T follicular helper cell (primary cell): ENCODE measurements at places on chromosomes 2 and 18.

DNA sequence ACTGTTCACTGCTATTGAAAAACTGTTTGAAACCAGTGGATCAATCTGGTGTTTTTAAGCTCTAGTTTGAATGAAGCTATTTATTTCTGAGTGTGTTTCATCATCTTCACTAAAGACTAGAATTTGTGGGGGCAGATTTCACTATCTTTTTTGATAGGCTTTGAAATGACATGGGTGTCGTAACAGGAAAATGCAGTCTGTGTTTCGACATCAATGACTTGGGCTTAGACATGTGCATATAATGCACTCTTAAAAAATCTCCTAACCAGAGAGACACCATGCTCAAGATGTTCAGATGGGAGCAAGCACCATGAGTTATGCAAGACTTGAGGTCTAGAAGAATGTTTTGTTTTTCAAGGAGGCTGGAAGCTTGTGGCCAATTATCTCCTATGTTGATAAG is 221.6 kb downstream of the GPD2 start:
- DNase-seq = no peak

DNA sequence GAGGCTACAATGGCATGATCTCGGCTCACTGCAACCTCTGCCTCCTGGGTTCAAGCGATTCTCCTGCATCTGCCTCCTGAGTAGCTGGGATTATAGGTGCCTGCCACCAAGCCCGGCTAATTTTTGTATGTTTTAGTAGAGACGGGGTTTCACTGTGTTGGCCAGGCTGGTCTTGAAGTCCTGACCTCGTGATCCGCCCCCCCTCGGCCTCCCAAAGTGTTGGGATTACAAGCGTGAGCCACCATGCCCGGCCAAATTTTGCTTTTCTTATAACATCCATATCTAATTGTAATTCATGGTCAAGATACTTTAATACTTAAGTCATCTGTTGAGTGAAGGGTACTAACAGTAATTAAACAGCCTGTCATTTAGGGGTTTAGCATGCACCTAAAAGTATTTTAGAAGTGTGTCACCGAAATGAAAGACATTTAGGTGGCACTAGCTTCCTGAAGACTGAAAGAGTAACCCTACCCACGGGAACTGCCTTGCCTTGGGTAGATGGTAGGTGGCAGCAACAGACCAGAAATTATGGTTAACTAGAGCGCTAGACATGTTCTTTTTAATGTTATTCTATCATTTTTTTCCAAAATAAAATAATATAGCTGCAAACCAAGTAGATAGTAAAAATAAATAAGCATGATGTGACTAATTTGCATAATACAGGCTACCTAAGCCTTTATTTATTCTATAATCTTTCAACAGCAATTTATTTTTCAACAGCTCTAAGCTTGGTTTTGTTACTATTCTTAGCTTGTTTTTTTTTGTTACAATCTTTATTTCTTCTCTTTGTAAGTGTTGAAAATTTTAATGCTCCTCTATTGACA is 8.6 kb upstream of the ACYP2 start:
- peak; percentile 25 for DNase-seq

- DNase-seq = no peak
Observed at GRCh38 chr2:155200753-155201152, 502.3 kb downstream of the KCNJ3 start.

DNA sequence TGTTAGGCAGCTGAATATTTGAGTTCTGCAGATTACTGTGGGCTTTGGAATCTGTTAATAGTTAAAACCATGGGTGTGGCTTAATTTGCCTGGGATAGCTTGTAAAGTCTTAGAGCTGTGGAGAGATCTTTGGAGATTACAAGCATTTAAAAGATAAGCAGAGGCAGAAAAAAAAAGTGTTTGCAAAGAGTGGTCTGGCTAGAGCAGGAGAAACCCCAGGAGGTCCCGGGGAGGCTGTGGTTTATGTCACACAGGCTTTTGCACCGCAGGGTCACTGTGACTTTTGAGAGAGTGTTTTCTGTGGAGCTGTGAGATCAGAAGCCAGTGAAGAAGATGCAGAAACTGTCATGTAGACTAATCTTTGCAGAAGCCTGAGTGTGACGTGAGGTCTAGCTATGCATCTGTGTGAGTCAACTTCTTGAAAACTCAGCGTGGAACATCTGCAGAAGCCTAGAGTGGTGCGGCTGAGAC is 49.0 kb downstream of the SETBP1 start:
- DNase-seq = no peak
